ENCODE measurements at places on chromosomes 12 and 14.

GRCh38 chr12:121133838-121134237 is 1.2 kb downstream of the P2RX7 start:
- no peak for DNase-seq

DNA sequence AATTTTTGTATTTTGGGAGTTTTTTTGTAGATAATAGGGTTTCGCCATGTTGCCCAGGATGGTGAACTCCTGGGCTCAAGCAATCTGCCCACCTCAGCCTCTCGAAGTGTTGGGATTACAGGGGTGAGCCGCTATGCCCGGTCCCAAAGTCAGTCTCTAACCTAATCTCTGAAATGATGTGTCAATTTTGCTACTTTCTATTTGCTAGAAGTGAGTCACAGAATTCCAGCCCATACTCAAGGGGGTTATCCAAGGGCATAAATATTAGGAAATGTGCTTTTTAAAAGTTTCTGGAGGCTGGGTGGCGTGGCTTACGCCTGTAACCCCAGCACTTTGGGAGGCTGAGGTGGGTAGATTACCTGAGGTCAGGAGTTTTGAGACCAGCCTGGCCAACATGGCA is 40.5 kb downstream of the RESF1 start:
- DNase-seq: no peak

DNA sequence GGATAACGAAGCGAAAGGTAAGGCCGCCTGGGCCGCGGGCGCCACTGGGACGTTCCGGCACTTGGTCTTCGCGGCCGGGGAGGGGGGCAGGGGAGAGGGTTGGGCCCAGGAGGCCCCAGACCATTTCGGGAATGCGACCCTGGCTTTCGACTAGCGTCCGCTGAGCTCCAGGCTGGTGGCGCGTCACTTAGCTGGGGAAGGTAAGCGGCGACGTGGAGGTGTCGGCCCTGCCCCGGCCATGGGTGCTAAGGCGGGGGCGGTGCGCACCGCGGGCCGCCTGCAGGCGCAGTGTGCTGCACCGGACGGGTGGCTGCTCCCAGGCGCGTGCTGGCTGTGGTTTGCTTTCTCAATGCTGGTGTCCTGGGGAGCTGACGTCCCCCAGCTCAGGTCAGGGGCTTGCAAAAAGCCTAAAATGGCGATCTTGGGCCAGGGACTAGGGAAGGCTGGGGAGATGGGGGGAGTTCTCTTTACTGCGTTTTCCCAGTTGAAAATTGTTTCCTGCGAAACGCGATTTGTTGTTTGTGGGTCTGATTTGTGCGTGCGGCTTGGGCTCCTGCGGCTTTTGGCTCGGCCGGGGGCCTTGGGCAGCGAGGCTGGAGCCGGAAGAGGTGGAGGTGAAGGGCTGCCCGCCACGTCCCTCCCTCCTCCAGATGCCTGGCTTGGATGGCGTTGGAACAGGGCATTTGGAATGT is 1.2 kb downstream of the HOXC10 start:
- no peak for DNase-seq

GRCh38 chr12:84336231-84336630 is 576.4 kb downstream of the SLC6A15 start:
- no peak for DNase-seq

DNA sequence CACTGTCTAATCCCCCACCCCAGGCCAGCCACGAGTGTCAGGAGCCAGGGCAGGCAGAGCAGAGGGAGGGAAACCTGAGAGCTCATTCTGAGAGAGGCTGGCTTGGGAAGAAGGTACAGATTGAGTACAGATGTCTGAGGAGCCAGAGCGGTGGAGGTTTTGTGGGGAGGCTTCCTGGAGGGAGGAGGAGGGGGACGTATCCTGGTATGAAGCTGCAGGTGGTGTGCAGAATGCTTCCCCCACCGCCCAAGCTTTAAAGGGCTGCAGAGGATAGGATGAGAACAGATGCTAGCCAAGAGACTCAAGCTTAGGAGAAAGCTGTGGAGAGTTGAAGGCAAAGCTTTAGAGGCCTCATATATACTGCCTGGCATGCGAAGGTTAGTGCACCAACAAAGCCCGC is 3.2 kb upstream of the TAMALIN start:
- DNase-seq: no peak

- DNase-seq: no peak
Measured at GRCh38 chr14:21163871-21164291, 8.0 kb upstream of the OR5AU1 start.

DNA sequence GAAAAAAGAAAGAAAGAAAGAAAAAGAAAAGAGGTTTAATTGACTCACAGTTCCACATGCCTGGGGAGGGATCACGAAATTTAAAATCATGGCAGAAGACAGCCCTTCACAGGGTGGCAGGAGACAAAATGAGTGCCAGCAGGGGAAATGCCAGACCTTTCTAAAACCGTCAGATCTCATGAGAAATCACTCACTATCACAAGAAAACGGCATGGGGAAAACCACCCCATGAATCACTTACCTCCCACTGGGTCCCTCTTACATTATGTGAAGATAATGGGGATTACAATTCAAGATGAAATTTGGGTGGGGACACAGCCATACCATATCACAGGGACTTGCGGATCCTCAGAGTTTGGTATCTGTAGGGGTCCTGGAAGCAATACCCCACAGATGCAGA is 16.3 kb upstream of the EGLN3 start:
- DNase-seq: no peak

GRCh38 chr12:5096241-5096924 is 52.7 kb downstream of the KCNA5 start:
- no peak for DNase-seq

DNA sequence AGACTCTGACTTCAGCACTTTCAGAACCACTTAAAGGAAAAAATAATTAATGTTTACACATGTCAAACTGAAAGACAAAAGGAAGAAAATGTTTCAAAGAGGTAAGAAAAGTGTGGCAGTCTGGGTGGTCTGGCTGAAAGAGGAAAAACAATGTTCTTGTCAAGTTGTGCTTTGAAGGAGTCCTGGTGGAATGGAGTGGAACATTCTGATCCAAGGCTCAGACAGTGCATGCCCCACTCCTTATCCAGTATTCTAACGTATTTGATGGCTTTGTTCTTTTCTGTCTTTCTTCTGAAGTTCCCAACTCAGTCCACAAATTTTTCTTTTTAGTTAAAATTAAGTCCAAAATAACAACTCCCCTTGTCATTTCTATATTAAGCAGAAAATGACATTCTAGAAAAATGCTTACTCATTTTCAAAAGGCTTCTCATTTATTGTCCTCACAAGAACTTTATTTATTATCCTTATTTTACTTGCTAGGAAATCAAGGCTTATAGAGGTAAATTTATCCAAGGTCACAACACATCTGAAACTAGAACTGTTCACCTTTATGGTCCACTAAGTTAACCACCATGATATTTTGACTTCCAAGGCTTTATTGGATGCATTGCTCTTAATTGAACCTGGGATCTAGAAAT is 121.7 kb upstream of the NAP1L1 start:
- no peak for DNase-seq

DNA sequence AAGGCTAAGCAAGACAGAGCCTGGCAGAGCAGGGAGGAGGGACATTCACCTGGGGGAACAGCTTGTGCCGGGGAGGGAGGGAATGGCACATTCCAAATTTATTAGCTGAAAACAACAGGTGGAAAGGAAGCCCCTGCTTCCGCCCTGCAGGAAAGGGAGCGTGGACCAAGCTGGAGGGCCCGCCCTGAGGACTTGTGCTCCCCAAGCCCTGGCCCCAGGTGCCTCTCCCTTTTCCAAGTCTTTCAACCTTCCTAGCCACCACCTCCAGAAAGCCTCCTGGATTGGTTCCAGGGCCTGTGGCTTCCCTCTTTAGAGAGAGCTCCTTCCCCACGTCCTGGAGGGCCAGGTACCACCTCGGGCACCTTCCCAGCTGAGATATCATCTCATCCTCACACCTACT is 2.7 kb downstream of the DEGS2 start:
- DNase-seq: no peak

- DNase-seq: no peak
Measured at GRCh38 chr12:51798501-51798900, 50.0 kb downstream of the FIGNL2 start.

DNA sequence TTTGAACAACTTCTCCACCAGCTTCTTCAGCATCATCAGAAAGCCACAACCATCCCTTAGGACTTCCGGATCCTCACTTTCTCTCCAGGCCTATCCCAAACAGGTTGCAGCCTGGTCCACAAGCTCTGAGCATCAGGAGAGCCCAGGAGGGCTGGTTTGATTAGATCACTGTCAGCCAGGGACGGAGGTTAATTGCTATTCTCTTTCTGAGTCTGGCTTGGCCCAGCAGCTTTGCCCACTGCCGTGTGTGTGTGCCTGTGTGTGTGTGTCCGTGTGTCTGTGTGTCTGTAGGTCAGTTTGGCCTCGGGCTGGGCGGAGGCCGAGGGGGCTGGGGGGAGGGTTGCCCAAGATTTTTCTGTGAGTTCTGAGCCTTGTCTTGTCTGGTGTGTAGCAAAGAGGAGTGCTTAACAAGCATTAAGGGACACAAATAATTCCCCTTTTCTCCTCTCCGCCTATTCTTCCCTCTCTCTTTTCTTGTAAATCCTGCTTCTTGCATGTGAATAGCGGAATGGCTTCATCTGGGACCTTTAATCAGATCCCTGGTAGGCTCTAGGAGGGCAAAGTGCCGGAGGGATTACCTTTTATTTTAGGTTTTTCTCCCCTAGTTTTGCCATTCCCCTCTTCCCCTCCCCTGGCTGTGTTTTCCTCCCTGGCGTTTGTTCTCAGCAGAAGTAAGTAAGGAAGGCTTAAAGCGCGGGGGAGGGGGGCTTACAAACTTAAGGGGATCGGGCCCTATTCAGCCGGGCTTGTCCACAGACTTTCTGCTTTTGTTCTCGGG is 138.2 kb upstream of the LHX5 start:
- DNase-seq: no peak

GRCh38 chr12:89349814-89350213 is 2.5 kb downstream of the DUSP6 start:
- DNase-seq: no peak

GRCh38 chr14:100930270-100930669 is 26.7 kb upstream of the RTL1 start:
- DNase-seq: no peak

GRCh38 chr14:23569443-23570151 is 2.0 kb upstream of the AP1G2 start:
- no peak for DNase-seq

DNA sequence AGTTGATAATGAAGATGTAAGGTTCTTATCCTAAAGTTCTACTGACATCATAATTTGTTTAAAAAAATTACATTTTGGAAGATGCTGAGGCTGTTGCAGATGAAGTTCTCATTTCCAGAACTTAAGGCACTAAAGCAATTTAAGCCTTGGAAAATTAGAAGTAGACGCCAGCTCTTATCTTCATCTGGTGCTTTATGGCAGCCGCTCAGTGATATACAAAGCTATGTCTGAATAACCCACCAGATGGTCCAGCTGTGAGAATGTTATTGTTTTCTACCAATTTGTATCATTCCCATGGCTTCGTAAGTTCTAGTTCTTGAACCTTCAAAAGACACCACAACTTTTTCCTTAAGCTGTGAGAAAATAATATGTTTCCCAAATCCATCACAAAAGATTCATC is 212.1 kb upstream of the ARID2 start:
- no peak for DNase-seq

- no peak for DNase-seq
Measured at GRCh38 chr14:50047274-50047676, 69.1 kb downstream of the VCPKMT start.

DNA sequence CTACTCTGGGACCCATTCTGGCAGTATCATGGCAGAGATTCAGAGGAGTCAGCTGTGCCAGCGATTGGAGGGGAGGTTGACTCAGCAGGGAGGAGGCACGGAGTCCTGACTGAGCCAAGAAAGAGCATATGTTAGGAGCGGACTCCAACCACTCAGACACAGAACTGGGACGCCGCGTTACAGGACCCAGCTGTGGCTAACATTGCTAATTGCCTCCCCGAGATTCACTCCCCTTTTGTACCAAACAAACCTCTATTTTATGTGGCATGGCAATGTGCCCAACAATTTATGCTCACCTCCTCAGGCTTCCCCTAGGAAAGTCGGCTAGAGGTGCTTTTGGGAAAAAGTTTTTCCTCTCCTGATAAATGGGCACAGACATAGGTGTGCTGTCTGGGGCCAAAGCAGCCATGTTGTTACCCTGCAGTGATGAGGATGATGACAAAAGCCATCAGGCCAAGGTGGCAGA is 15.2 kb upstream of the CLIP1 start:
- no peak for DNase-seq
